T-helper 2 cell (primary cell): ENCODE measurements at places on chromosomes 16 and 17.

DNA sequence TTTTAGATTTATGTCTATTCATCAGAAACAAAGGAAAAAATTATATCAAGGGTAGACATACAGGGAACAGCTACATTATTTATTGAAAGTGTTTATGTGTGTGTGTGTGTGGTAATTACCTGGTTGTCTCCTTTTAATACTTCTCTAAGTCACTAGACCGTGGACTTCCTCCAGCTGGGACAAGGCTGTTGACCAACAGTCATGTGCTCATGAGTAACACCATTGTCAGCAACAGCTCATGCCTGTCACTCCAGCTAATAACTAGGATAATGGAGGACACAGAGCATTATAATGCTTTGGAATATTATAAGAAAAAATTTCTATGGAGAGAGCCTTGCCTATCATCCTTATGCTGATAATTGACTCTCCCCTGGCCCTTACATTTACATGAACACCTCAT lies 125.3 kb upstream of the SALL1 start:
- DNase-seq = no peak

DNA sequence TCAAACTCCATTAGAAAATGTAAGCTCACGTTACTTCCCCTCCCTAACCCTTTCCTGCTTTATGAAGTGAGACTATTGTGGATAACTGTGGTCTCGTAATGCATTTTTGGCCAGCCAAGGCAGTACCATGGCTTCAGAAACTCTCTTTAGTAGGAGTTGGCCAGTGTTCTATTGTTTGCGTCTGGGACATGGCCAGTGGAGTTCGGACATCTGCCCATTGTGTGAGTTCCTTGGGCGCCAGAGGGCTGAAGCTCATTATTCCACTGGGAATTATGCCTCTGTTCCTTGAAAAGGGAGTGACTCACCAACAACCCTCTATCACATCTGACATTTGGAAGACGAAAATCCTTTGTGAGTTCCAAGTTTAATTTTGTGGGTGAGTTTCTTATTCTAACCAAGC lies 319.5 kb upstream of the SOX9 start:
- no peak for DNase-seq

GRCh38 chr16:62170642-62171041 lies 134.4 kb upstream of the CDH8 start:
- DNase-seq = no peak

DNA sequence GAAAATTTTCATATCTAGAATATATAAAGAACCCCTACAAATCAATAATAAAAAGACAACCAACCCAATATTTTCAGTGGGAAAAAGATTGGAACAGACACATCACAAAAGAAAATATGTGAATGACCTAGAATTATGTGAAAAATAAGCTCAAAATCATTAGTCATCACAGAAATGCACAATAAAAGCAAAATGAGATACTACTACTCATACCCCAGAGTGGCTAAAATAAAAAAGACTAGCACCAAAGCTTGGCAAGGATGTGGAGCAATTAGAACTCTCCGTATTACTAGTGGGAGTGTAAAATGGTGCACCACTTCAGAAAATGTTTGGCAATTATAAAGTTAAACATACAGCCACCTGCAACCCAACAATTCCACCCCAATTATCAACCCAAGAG lies 48.0 kb upstream of the CDH5 start:
- DNase-seq = no peak

- no peak for DNase-seq
Observed at GRCh38 chr16:60041671-60042070, 1307.6 kb upstream of the GOT2 start.

GRCh38 chr17:7839190-7839875 lies 5.3 kb downstream of the KDM6B start:
- no peak for DNase-seq

DNA sequence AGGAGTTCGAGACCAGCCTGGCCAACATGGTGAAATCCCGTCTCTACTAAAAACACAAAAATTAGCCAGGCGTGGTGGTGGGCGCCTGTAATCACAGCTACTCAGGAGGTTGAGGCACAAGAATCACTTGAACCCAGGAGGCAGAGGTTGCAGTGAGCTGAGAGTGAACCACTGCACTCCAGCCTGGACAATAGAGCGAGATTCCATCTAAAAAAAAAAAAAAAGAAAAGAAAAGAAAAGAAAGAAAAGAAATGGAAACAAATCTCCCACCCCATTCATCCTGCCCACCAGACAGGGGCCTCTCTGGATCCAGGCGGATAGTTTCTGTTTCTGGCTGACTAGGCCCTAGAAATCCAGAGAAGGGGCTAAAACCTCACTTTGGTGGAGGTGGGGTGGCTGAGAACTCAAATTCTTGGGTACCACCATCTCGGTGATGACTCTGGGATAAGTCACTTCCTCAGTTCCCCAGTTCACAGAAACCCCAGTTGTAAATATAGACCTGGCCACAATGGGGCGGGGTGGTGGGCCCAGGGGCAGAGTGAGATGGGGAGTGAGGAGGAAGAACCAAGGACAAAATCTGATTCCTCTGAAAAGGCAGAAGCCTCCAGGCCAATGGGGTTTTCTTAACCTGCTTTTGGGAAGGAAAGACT lies 22.2 kb downstream of the SOCS1 start:
- no peak for DNase-seq

DNA sequence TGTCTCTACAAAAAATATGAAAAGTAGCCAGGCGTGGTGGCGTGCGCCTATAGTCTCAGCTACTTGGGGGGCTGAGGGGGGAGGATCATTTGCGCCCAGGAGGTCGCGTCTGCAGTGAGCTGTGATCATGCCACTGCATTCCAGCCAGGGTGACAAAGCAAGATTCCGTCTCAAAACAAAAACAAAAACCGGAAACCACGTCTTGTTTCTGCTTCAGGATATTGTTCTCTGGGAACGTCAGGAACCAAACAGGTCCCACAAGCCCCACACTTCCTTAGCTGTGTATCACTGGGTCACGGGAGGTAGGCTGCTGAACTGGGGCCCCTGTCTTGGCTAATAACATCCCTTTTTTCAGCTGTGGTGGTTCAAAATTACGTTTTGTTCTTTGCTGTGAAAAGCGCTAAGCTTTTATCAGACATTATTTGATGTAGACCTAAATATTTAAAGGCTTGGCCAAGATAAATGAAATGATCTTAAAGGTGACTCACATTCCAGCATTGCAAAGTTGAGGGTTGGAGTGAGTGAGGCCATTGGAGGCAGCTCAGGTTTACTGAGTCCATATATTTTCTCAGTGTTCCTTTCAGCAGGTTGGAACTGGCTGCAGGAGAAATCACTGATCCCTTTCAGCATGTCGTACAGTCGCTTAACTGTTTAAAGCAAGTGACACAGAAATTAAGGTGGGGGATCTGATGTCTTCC lies 16.4 kb upstream of the SEC14L1 start:
- no peak for DNase-seq

- no peak for DNase-seq
Observed at GRCh38 chr16:35196313-35196712, 1736.9 kb downstream of the TP53TG3F start.

GRCh38 chr17:27245230-27245696 lies 48.7 kb upstream of the WSB1 start:
- no peak for DNase-seq

DNA sequence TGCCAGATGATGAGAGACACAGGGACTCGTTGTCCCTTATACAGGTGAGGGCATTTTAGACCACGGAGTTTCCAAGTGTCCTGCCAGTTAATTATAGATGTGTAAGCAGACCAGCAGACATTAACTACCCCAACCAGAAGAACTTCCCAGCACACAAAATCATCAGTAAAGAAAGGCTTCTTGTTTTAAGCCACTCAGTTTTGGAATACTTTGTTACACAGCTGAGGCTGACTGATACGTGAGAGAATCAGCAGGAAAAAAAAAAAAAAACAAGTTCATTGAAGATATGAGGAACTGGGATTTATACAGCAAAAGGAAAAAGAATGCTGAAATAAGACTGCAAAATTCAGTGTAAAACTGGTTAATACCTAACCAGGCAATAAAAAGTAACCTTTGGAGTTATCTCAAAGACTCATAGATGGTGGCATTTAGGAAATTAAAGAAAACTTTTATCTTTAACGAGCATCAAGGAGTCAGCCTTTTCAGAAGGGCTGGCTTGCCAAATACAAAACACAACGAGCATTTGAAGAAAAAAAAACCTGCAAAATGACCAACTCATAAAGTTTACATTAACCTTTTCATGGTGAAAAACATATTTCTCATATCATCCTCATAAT lies 28.1 kb downstream of the TMEM238L start:
- DNase-seq = no peak

GRCh38 chr16:29675811-29676643 lies 3.0 kb upstream of the QPRT start:
- no peak for DNase-seq

- DNase-seq = no peak
Observed at GRCh38 chr17:1375615-1376014, 24.4 kb downstream of the YWHAE start.

GRCh38 chr16:66924527-66925321 lies 611 bp downstream of the RRAD start:
- peak; percentile 46 for DNase-seq

GRCh38 chr17:32126325-32126724 lies 16.0 kb upstream of the RHOT1 start:
- no peak for DNase-seq

DNA sequence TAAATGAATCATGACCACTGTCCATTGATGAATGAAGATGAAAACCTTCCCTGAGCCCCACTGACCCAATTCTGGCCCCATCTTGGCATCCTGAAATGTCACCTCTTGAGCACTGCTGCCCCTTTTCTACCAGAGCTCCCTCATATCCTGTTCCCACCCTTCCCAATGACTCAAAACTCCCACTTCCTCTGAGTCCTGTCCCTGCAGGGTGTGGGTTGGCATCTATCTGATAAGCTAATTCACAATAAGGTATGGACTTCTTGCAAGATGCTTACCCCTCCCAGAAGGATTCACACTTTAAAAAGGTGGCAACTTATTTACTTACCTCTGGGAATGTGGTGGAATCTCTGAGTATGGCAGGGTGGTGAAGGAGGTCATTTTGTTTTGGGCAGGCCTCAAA lies 13.3 kb upstream of the CSNK2A2 start:
- DNase-seq = no peak

DNA sequence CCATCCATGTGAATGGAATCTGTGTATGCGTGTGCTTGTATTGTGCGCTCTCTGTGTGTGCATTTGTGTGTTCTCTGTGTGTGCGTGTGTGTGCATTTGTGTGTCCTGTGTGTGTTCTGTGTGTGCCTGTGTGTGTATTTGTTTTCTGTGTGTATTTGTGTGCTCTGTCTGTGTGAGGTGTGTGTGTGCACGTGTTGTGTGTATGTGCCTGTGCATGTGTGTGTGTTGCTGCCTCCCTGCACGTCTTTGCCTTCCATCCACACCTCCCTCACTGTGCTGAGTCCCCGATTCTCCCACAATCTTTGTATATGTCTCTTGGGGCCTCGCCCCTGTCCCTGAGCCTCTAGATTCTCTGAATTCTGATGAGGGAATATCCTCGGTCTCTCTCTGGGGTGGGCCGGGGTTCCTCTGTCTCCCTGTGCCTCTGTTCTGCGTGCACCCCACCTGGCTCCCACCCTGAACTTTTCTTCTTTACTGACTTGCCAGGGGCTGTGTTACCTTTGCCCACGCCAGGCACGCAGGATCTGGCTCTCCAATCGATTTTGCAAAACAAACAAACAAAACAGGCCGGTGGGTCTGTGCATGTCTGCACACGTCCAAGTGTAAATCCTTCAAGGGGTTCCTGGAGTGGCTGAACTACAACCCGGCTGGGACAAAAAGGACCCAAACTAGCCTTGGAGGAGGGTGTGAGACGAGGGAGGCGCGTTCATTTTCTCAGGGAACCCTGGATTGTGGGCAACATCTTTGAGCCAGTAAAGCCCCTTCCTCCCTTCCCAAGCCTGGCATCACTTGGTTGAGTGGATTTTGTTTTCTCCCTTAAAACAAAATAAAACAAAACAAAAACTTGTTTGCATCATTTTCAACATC lies 8.1 kb upstream of the FOXF1 start:
- DNase-seq = no peak

GRCh38 chr17:9897372-9897968 lies 7.6 kb downstream of the RCVRN start:
- DNase-seq = no peak

GRCh38 chr17:83179374-83179773 lies 100.0 kb downstream of the METRNL start:
- no peak for DNase-seq
